ENCODE measurements at places on chromosomes 4 and X. TPM values are rescaled to one million over a fixed set of nuclear protein-coding genes. Genes with fewer than 3 reads are reported as not detected.
A peak's percentile ranks its signal among the peaks of the same experiment; 100 is the strongest.

DNA sequence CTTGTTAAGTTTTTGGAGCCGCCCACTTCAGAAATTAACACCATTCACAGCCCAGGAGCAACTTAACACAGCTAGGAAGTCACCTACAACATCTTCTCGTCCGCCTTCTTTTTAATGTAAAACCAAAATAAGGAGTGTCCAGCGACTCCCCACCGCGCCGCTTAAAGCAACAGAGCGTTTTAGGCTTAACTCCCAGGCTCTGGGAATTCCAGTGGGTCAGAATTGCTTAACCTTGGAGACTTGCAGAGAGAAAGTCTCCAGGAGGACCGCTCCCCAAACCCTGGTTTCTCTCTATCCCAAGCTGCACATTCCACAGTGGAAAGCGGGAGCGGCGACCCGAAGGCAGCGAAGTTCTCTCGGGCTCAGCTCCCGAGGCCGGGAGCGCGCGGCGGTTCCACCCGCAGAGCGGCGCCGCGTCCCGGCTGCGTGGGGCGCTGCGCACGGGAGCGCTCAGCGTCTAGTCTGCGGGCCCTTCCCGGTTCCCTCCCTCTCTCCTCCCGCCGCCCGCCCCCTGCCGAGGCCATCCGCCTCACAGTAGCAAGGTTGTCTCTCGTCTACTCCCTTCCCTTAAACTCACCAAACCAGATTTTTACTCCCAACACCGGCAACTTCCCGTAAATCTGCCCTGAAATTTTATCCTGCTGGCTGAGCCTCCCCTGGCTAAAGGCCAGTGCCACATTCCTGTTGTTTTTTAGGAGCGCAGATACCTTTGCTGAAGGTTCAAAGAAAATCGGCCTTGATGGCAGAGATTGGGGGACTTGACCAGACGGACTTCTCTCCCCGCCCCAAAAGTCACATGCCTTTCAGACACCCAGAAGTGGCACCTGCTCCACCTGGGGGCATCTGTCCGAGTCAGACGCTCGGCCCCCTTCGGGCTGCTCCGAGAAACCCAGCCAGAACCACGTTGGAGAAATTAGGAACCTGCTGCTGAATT lies at the start of gene RBM47:
Gene RBM47 (minus strand): TSS at position 464 of the 934 bp plus-strand sequence. CDS start 190,971 bp downstream, outside the sequence.
- H3K27me3 ChIP-seq, result no peaks in the 10 kb centered on the region
- H3K27ac ChIP-seq, result peak within 1 kb of the TSS; percentile 97
- H3K4me3 ChIP-seq, result peak within 1 kb of the TSS; percentile 74
- H3K36me3 ChIP-seq, result no peaks in the 10 kb centered on the region

DNA sequence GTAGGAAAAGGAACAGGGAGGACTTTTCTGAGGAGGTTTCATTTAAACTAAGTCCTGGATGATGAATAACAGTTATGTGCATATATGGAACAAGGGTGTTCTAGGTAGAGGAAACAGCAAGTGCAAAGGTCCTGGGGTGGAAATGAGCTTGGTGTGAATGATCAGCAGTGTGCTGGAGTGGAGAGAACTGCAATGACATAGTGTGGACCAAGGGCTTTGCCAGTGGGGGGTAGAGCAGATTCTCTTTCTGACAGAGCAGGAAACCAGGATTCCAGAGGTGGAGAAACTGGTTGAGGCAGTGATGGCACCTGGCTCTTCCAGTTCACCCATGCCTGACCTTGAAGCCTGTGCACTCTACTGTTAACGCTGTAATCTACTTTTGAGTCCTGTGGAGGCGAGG lies 1.7 kb downstream of the PPP1R3F start:
- H3K4me3 ChIP-seq, result no peak overlapping the region
- peaks cover 9% of the 10 kb centered on the region for H3K4me1 ChIP-seq
- H3K27ac ChIP-seq, result no peak overlapping the region
- no peaks in the 10 kb centered on the region for H3K27me3 ChIP-seq

- no peak for DNase-seq
- no peak overlapping the region for H3K27ac ChIP-seq
- H3K27me3 ChIP-seq, result no peaks in the 10 kb centered on the region
- no peaks in the 10 kb centered on the region for H3K4me1 ChIP-seq
- H3K36me3 ChIP-seq, result no peaks in the 10 kb centered on the region
Measured at GRCh38 chr4:83107631-83108030, 6.9 kb downstream of the PLAC8 start.

- no peak overlapping the region for H3K4me3 ChIP-seq
- no peaks in the 10 kb centered on the region for H3K27me3 ChIP-seq
- H3K36me3 ChIP-seq, result no peaks in the 10 kb centered on the region
- no peak overlapping the region for H3K27ac ChIP-seq
Measured at GRCh38 chr4:44019721-44020120, 428.9 kb downstream of the KCTD8 start.

The ZNF827 gene
- 2.9 TPM for total RNA-seq

DNA sequence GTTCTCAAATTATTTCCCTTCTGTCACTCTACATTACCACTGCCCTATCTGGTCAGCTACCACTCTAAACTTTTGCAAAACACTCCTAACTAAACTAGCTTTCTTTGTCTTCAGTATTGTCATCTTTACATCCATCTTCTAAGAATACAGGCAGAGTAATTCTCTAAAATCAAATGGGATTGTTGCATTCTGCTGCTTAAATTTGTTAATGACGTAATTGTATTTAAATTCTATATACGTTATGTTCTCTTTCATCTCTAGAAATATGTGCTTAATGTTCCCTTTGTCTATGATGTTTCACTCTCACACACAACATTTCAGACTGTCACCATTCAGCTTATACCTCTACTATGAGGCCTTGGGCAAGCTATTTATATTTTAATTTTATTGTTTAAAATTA lies 1041.1 kb upstream of the POU3F4 start:
- no peak overlapping the region for H3K27ac ChIP-seq
- no peak for DNase-seq
- H3K27me3 ChIP-seq, result no peaks in the 10 kb centered on the region
- H3K4me1 ChIP-seq, result no peaks in the 10 kb centered on the region
- H3K36me3 ChIP-seq, result no peaks in the 10 kb centered on the region
- H3K4me3 ChIP-seq, result no peak overlapping the region

The GPC3 gene
- 1.7 TPM for total RNA-seq

The NWD2 gene
- 0.37 TPM for total RNA-seq

The ACOX3 gene
- total RNA-seq, result 14.1 TPM

The PPP1R2C gene
- total RNA-seq, result not detected

The RASSF6 gene
- 0.09 TPM for total RNA-seq

GRCh38 chr4:36386691-36387090 lies 105.3 kb downstream of the DTHD1 start:
- no peak overlapping the region for H3K27ac ChIP-seq
- no peak overlapping the region for H3K4me3 ChIP-seq
- no peaks in the 10 kb centered on the region for H3K4me1 ChIP-seq
- no peak for DNase-seq
- peaks cover 2% of the 10 kb centered on the region for H3K27me3 ChIP-seq

DNA sequence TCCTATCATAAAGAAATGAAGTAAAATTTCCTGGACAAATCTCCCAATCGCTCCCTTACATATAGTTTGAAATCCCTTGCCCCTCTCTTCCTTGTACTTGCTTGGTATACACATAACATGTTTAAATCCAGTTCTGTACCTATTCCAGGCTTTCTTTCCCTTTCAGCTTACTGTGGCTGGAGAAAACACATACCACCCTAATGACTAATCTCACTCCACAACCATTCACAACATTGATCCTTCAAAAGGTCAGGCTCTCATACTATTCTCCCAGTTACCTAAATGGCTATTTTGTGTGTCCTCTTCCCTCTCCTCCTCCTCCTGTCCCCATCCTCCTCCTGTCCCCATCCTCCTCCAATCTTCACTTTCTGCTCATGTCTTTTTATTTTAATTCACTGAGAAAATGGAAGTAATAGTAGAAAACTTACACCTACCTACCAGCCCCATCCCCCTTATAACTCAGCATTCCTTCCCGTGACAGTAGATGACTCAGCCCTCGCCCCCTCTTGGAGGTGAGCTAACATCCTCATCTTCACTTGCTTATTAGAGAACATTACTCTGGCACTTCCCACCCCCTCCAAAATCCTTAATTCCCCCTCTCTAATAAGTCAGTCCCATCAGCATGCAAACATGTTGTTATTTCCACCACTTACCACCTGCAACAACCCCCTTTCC lies 77.5 kb downstream of the IL15 start:
- H3K27me3 ChIP-seq, result no peaks in the 10 kb centered on the region
- no peak overlapping the region for H3K27ac ChIP-seq
- DNase-seq, result no peak
- H3K4me1 ChIP-seq, result no peaks in the 10 kb centered on the region
- no peaks in the 10 kb centered on the region for H3K36me3 ChIP-seq

DNA sequence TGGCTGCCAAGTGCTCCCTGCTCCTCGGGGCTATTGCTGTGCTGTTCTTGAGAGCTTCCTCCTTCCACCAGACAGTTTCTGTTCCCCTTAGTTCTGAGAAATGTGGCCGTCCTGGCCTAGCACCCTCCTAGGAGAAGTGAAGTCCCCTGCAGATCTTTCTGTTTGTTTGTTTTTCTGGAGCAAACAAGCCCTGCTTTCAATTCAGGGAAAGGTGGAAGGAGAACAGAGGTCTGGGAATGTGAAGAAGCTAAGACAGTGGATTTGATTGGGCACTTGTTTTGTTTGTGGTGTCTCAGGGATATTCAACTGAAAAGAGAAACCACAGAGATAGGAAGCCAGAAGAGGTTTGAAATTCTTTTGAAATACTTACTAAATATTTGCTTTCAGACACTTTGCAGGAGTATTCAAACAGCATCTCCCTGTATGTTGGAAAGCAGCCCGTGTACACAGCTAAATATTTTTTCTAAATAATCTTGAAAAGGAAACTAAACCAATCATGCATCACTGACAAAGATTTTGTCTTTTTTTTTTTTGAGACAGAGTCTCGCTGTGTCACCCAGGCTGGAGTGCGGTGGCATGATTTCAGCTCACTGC lies 36.5 kb upstream of the PPM1K start:
- H3K4me3 ChIP-seq, result no peak overlapping the region
- peaks cover 5% of the 10 kb centered on the region for H3K4me1 ChIP-seq
- H3K27ac ChIP-seq, result no peak overlapping the region

The FAM53A gene
- 1.4 TPM for total RNA-seq

- H3K4me1 ChIP-seq, result no peaks in the 10 kb centered on the region
- no peaks in the 10 kb centered on the region for H3K36me3 ChIP-seq
- no peak overlapping the region for H3K4me3 ChIP-seq
Measured at GRCh38 chrX:132401935-132402334, 86.9 kb downstream of the MBNL3 start.

DNA sequence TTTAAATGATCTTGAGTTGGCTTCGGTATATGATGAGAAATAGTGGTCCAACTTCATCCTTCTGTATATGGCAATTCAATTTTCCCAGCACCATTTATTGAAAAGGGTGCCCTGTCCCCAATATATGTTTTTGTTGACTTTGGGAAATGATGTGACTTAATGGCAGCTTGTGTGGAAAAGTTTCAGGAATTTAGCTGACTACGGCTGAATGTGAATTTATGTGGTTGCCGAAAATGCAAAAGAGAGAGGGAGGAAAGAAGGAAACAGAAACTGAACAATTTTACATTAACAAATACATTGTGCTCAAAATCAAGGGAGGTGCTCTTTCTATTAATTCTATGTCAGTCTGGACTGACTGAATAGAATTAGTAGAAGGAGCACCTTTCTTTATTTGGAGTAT lies 101.8 kb upstream of the CYSLTR1 start:
- H3K27ac ChIP-seq, result no peak overlapping the region
- no peak for DNase-seq
- H3K4me1 ChIP-seq, result no peaks in the 10 kb centered on the region
- no peak overlapping the region for H3K4me3 ChIP-seq
- H3K27me3 ChIP-seq, result no peaks in the 10 kb centered on the region

The GNRHR gene
- total RNA-seq, result not detected

The ARHGAP36 gene
- total RNA-seq, result not detected

- H3K27me3 ChIP-seq, result no peaks in the 10 kb centered on the region
- H3K36me3 ChIP-seq, result no peaks in the 10 kb centered on the region
- no peak overlapping the region for H3K27ac ChIP-seq
- no peak overlapping the region for H3K4me3 ChIP-seq
- DNase-seq, result no peak
Measured at GRCh38 chr4:48623182-48623780, 133.2 kb downstream of the ZAR1 start.

DNA sequence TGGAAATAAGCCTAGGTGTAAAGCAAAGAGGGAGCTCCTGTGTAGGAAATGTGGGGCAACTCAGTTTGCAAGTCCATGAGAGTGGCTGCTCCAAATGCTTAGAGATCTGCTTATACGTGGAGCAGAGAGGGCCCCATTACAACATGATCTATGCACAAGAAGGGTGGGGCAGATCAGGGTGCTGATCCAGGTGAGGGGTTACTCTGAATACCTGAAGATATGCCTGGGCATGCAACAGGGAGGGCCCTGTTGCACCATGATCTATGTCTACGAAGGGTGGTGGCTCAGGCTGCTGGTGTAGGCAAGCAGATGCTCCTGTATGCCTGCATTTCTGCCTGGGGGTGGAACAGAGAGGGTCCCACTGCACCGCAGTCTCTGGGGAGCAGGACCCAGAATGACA lies 1121.2 kb downstream of the RAPGEF2 start:
- no peaks in the 10 kb centered on the region for H3K36me3 ChIP-seq
- no peaks in the 10 kb centered on the region for H3K27me3 ChIP-seq
- DNase-seq, result no peak
- H3K4me1 ChIP-seq, result no peaks in the 10 kb centered on the region
- no peak overlapping the region for H3K4me3 ChIP-seq

GRCh38 chrX:124010157-124010556 lies 48.7 kb downstream of the STAG2 start:
- no peak for DNase-seq
- H3K27me3 ChIP-seq, result no peaks in the 10 kb centered on the region
- H3K4me3 ChIP-seq, result no peak overlapping the region
- no peaks in the 10 kb centered on the region for H3K36me3 ChIP-seq
- H3K4me1 ChIP-seq, result no peaks in the 10 kb centered on the region

DNA sequence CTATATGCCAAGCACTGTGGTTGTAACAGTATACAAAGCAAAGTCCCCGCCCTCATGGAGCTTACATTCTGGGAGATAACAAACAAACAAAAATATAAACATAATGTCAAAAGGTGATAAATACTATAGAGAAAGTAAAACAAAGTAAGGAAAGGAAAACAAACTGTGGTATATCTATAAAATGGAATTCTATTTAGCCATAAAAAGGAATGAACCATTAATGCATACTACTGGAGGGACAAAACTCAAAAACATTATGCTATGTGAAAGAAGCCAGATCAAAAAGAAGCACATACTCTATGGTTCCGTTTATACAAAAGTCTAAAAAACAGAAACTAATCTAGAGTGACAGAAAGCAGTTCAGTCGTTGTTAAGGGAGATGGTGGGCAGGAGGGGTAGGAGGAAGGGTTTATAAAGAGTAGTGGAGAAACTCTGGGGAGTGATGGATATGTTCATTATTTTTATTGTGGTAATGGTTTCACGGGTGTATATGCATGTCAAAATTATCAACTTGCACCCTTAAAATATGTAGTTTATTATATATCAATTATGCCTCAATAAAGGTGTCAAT lies 31.5 kb downstream of the GPC3 start:
- no peaks in the 10 kb centered on the region for H3K36me3 ChIP-seq
- no peaks in the 10 kb centered on the region for H3K4me1 ChIP-seq
- no peaks in the 10 kb centered on the region for H3K27me3 ChIP-seq
- no peak overlapping the region for H3K27ac ChIP-seq

GRCh38 chr4:158374318-158374717 lies 147.4 kb upstream of the RXFP1 start:
- no peaks in the 10 kb centered on the region for H3K4me1 ChIP-seq
- H3K36me3 ChIP-seq, result no peaks in the 10 kb centered on the region
- H3K27me3 ChIP-seq, result peaks cover 3% of the 10 kb centered on the region
- no peak overlapping the region for H3K27ac ChIP-seq
- DNase-seq, result no peak
